Urinary bladder (tissue), 4 donors: ENCODE measurements at places on chromosomes 3 and 15.

DNA sequence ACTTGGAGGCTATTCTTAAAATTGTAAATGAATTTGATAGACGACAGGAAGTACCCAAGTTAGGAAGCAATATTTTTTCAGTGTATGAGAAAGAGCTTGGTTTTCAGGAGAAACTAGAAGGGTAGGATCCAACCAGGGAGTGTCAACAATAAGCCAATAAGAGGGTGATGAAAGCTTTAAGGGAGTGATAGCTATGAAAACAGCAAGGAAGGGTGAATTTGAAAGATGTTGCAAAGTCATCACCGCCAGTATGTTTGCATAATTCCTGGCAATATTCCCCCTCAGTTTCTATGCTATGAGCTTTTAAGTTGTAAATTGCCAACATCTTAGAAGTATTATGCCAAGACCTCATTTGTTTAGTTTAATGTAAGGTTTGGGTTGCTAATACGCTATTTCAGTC lies 11.8 kb upstream of the CSTA start:
- no peak for DNase-seq

GRCh38 chr15:34107315-34107714 lies 5.4 kb downstream of the PGBD4 start:
- DNase-seq, result no peak

DNA sequence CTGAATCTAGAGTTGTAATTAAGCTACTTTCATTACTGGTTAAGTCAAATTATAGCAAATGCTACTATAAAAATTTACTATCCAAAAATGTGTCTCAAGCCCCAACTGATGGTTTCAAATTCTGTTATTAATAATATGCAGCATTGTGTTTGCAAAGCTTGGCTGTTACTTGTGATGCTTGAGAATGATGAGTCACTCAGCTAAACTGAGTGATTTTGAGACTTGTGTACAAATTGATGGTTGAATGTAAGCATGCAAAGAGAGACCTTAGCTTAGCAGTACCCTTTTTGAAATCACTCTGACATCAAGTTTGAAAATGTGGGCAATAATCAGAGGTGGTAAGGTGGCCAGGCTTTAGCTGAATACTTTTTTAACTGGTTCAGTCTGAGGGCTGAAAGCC lies 27.6 kb downstream of the OPA1 start:
- no peak for DNase-seq

DNA sequence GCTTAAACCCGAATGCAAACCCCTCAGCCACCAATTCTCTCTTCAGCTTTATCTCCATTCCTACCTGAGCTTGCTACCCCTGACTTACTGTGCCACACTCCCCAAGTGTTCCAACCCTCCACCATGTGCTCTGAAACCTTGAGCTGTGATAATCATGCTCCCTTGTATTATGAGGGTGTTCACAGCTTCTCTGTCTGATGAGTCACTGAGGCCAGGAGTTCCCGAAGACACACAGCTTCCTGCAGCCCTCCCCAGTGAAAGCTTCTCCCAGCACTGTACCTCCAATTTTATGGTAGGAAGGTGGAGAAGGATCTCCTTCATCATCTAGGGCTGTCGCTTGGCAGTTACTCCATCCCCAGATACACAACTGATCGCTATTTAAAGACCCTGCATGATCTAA lies 24.9 kb downstream of the STAC start:
- no peak for DNase-seq

GRCh38 chr3:190108804-190109203 lies 11.9 kb downstream of the P3H2 start:
- no peak for DNase-seq

DNA sequence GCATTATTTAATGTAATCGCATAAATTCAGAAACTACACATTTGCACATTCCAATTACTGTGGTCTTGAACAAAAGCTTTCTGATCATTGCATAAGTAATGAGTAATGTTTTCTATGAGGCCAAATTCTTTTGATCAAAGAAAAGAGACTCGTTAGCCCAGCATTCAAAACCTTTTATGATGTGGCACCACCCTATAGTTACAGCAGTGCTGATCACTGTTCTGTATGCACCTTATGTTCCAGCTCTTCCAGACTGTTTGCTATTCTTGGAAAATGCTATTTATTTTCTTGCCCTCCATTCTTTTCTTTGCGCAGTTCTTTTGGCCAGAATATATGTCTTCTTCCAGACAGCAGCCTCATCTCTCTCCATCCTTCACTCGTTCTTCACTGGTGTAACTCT lies 42.3 kb downstream of the MAP3K13 start:
- DNase-seq, result no peak

- no peak for DNase-seq
Observed at GRCh38 chr3:60269377-60269776, 981.9 kb downstream of the FHIT start.

GRCh38 chr3:152226176-152226575 lies 42.6 kb upstream of the MBNL1 start:
- DNase-seq, result no peak

DNA sequence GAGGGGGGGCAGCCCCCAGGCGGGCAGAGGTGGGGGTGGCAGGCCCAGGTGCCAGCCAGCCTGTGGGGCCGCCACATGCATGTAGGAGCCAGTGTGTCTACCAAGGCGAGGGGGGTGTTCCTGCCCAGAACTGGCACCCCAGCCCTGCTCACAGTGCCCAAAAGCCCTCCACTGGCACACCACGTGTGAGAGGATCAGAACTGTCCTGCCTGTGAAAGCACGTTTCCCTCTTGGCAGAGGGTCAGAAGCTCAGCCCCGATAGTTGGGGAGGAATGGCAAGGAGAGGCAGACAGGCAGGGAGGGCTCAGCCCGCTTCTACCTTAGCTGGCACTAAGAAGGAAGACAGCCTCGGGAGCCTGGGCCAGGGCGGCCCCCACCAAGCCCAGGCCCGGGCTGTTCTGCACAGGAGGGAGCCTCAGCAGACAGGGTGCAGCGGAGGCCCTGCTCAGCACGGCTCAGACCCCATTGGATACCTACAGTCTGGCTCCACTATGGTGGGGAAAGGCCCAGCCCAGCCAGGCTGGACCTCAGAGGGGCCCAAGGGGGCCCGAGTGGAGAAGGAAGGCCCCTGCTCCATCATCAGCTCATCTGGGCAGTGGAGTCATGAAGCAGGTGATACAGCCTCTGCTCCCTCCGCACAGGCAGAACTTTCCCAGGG lies 84.8 kb upstream of the LINGO1 start:
- no peak for DNase-seq

GRCh38 chr3:157142315-157142714 lies 17.6 kb downstream of the CCNL1 start:
- DNase-seq, result no peak

DNA sequence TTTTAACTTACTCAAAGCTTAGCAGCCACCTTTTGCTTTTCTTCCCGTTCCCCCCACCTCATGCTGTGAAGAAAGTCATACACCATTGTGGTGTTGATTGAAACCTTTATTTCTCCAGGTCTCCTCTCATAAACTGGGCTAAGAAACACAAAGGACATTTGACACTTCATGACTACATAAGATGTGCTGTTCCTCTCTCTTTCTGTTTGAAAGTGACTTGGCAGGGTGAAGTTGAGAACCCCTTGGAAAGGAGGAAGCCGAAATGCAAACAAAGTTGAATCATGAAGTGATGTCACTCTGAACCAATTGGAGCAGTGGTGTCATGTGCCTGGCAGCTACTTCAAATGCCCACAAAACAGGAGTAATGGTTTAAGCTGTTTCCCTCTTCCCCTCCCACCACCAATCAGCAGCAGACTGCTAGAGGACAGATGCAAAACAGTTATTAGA lies 174.7 kb downstream of the IGF1R start:
- DNase-seq, result no peak

- DNase-seq, result no peak
Observed at GRCh38 chr15:91711384-91712033, 142.0 kb upstream of the SLCO3A1 start.

DNA sequence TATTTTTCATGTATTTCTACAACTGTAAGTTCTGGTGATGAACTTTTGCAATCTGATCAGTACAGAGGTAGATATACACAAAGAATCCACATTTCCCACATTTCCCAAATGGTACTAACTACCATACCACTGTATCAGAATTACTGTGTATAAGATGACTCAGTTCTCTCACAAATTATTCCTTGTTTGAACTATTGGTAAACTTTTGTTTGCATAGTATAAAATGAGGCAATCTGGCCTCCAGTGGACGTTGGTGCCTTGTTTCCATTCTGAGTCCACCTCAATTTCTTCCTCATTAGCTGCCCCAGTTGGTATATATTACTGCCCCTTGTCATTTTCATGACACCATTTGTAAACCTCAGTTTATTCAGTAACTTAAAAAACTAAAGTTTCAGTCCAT lies 38.5 kb downstream of the SPTSSB start:
- no peak for DNase-seq

DNA sequence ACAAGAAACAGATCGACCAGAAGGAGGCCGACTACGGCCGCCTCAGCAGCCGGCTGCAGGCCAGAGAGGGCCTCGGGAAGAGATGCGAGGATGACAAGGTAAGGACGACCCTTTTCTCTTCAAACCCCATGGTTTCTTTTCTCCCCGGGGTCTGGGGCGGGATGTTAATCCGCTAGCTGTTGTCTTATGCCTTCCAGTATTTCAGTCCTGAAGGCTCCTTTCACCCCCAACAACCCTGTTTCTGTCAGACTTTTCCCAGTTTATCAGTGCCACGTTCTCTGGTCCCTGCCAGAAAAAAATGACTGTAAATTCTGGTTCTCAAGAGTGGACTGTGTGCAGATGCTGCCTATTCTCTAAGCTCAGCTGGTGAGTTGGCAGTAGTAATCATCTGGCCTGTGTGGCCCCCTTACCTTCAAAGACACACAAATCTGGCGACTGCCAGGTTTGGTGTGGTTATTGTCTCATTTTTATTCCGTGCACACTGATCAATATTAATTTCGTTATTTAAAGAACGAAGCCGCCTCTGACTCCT lies 806 bp downstream of the GOLM2 start:
- DNase-seq, result no peak

GRCh38 chr15:70575231-70576226 lies 187.8 kb downstream of the UACA start:
- DNase-seq, result peak; percentile 51

- no peak for DNase-seq
Observed at GRCh38 chr3:194572944-194573491, 60.2 kb downstream of the TMEM44 start.

GRCh38 chr3:55487381-55488241 lies 505 bp upstream of the WNT5A start:
- DNase-seq, result no peak

DNA sequence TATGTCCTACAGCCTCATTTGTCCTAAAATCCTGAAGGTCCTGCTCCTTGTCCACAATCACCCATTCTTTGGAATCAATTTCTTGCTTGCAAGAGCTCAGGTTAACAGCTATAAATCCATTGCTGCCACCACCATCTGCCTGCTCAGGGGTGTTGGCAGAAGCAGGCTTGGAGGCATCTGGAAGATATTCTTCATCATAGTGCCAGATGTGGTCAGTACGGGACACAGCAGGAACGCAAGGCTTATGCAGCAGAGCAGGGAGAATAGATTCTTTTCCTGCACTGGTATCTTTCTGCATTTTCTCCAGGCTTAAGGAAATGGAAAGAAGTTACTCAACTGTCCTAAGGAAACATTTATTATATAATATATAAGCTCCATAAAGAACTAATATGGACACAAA lies 38.5 kb upstream of the CDAN1 start:
- no peak for DNase-seq

DNA sequence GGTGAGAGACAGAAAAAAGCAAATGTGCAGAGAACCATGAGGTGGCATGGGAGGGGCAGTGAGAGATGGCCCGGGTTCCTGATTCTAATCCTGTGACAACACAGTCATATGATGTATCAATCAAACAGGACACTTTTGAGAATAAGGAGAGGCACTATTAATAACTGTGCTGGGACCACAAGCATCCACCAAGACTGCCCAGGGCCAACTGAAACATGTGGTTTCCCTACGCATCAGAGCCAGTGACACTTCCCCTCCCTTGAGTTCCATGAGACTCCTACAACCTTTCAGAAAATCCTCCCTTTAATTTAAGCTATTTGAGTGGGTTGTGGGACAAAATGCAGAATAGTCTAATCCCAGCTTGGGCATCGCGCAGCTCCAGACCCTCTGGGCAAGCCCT lies 17.4 kb downstream of the SH3BP5 start:
- DNase-seq, result no peak

DNA sequence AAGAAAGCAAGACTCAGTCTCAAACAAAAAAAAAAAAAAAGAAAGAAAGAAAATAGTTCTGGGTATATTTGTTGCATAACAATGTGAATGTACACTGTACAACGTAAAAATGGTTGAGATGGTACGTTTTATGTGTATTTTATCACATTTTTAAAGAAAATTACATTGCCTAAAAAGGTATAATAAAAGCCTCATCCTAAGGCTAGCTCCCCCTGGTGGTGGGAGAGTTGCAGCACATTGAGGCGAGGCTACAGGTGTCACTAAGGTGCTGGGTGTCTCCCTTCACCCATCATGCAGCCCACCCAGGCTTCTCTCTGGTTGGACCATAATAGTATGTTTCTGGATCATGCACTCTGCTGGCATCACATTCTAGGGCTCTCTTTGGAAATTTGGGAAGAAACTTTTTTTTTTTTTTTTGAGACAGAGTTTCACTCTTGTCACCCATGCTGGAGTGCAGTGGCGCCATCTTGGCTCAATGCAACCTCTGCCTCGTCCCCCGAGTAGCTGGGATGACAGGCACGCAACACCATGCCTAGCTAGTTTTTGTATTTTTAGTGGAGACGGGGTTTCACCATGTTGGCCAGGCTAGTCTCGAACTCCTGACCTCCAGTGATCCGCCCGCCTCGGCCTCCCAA lies 12.4 kb upstream of the RAB11A start:
- no peak for DNase-seq

GRCh38 chr15:71630475-71630809 lies 179.9 kb upstream of the NR2E3 start:
- no peak for DNase-seq

DNA sequence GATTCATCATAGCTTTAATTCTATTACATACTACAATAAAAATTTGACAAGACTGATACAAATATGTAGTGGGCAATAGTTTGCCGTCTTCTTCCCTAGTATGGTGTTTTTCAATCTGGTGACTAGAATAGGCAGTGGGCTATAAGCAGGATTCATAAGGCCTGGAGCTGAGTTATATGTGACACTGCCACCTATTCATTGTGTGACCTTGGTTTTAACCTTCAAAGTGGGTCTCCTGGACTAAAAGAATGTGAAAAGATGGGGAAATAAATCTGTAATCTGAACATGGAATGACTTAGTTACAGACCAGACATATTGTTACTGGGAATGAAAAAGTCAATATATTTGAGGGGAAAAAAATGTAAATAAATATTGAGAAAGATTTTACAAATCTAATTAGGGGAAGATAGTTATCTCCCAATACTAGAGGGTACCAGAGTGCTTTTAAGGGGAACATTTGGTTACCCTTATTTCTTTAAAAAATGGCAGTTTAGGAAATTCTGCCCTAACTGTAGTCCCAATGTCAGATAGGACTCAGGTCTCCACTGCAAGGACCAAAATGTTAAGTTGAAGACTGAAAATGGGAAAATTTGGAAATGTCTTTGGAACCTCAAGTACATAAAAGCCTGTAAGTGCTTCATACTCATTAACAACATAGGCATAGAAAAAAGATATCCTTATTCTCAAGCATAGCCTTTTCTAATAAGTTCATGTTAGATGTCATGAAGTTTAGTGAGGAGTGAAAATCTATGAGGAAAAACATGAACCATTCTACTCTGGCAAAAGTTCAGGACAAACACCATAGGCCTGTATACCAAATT lies 10.7 kb upstream of the SETD5 start:
- no peak for DNase-seq

GRCh38 chr15:98981851-98982722 lies 25.5 kb downstream of the PGPEP1L start:
- no peak for DNase-seq

GRCh38 chr3:58058361-58059263 lies 50.4 kb downstream of the FLNB start:
- DNase-seq, result no peak

GRCh38 chr3:79994397-79994796 lies 226.6 kb upstream of the ROBO1 start:
- DNase-seq, result no peak
